ENCODE measurements at places on chromosomes 11 and 22.

DNA sequence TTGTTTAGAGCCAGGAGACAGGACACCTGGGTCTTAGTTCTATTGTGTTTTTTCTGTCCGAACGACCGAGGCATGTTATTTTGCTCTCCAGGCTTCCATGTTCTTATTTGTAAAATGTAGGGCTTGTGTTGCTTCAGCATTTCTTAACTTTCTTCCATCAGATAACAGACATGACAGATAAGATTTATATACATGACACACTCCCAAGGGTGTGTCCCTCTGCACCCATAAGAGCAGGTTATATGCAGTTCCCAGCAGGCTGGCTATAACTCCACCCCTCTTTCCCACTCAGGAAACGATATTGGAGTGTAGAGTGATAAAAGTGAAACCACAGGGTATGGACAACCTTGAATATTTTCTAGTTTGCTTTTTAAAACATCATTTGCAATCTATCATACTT is 65.8 kb downstream of the APIP start:
- peak; percentile 4 for DNase-seq

DNA sequence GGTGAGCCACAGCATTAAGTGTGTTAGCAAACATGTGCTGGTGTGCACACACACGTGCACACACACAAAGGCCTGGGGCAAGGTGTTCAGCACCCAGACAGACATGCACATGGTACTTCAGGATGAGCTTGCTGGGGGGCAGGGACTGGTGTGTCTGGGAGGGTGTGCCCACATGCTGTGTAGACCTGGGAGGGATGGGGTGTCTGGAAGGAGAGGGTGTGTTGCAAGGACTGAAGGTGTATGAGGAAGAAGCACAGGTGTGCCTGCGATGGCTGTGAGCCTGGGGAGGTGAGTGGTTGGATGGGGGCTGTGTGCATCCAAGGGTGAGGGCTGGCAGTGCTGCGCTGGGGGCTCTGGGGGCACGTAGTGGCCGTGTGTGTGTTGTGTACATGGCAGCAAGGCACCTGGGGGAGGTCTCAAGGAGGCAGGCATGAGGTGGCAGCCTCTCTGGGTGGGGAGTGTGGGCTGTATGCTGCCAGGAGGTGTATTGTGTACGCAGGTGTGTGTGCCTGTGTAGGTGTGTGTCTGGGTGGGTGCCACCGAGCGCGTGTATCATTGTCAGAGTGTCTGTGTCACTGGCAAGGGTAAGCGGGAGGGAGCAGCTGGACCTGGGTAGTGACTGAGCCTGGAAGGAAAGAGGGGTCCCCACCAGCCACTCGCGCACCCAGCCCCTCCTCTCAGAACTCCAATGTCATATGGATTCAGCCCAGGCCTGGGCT is 2.2 kb downstream of the NRXN2 start:
- no peak for DNase-seq

DNA sequence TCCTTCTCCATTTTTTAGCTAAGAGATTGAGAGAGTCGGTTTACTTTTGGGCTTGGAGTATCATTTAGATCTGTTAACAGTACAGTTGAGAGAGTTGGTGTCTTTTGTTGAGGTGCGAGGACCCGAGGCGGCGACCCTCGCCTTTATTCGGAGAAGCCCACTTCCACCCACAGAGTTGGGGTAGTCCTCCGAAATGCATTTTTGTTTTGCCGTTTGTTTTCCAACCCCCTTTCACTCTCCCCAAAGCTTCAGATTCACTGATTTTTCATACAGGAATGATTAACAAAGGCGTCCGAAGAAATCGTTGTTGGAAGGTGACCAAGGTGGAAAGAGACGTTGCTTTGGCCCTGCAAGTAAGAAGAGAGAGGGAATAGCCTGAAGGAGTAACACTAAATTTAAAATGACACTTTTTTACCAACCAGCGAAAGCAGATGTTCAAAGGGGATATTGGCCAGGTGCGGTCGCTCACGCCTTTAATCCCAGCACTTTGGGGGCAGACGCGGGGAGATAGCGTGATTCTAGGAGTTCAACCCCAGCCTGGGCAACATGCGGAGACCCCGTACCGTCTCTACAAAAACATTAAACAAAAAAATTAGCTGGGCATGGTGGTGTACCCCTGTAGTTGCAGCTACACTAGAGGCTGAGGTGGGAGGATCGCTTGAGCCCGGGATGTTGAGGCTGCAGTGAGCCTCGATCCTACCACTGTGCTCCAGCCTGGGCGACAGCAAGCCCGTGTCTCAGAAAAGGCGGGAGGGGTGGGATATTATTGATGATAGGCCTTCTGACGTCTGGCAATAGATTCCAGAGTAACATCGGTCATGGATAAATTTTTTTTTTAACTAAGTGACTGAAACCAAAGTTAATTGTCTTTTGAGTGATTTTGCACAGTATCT is 899 bp upstream of the RAB30 start:
- DNase-seq: no peak

DNA sequence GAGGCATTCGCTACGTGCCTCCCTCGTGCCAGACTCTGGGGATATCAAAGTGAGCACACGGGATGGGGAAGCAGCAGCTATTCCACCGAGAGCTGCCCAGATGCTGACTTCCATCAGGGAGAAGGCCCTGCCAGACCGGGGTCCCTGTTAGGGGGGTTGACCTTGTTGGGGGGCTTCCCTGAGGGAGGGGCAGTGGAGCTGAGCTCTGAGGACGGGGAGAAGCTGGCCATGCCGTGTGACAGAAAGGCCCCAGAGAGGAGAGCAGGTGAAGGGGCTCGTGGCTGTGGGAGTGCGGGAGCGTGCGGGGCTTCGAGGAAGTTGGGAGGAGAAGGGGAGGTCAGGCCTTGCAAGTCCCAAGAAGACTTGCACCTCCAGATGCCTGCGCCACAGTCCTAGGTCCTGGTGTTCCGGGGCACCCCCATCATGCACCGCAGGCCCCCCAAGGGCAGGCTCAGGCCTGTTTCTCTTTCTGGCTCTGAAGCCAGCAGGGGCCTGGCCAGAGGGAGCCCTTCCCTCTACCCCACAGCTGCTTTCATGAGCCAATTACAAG is 94.4 kb downstream of the ARHGAP8 start:
- DNase-seq: no peak

DNA sequence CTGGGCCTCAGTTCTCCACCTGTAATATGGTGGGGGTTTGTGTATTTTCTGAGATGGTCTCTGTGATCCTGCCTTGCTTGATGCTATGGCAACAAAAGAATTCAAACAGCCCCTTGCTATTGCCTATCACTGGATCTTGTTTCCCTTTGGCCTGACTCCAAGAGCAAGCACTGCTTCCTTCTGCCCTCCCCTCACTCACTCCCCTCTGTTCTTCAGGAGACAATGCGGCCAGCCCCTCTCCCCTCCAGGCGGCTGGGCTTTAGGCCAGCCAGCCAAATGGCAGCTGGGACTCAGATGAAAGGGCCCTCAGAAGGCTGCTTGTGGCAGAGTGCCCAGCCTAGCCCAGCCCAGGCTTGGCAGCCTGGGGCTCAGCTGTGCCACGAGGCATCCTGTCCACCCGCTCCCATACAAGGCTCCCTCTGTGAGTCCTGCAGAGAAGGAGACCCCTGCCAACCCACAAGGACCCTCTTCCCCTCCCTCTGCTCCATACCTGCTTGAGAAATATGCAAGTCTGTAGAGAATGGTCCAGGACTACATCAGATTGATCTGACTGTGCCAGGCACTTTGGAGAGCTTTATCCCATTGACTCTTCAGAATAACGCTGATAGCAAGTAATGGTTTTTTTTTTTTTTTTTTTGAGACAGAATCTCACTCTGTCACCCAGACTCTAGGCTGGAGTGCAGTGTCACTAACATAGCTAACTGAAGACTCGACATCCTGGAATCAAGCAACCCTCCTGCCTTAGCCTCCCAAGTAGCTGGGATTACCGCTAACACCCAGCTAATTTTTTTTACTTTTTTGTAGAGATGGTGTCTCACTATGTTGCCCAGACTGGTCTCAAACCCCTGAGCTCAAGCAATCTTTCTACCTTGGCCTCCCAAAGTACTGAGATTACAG is 7.6 kb upstream of the KCTD14 start:
- DNase-seq: peak; percentile 35

Measured in iris pigment epithelial cell (primary cell).